Stimulated activated naive CD8-positive, alpha-beta T cell treated with anti-CD3 and anti-CD28 coated beads, Interleukin-15, Interleukin-2, amounts not matched to agents 100 U/mL and 50 U/mL, for 24 hours (primary cell): ENCODE measurements at places on chromosomes 7 and 10.

DNA sequence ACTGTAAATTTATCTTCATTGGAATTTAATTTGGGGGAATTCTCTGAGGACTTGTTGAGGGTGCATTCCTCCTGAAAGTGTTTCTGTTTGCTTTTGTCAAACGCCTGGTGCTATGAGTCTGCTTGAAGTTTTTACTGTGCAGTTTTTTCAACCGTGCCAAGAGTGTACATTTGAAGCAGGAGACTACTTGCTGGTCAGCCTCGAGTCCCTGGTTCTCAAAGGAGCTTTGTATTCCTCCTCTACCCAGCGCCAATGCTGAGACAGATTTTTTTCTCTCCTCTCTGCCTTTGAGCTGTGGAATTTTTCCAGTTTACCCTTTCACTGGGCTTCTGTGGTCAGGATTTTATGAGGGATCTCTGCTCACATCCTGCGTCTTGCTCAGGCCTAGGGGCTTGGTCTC is 62.1 kb downstream of the NPY start:
- no peak for DNase-seq

DNA sequence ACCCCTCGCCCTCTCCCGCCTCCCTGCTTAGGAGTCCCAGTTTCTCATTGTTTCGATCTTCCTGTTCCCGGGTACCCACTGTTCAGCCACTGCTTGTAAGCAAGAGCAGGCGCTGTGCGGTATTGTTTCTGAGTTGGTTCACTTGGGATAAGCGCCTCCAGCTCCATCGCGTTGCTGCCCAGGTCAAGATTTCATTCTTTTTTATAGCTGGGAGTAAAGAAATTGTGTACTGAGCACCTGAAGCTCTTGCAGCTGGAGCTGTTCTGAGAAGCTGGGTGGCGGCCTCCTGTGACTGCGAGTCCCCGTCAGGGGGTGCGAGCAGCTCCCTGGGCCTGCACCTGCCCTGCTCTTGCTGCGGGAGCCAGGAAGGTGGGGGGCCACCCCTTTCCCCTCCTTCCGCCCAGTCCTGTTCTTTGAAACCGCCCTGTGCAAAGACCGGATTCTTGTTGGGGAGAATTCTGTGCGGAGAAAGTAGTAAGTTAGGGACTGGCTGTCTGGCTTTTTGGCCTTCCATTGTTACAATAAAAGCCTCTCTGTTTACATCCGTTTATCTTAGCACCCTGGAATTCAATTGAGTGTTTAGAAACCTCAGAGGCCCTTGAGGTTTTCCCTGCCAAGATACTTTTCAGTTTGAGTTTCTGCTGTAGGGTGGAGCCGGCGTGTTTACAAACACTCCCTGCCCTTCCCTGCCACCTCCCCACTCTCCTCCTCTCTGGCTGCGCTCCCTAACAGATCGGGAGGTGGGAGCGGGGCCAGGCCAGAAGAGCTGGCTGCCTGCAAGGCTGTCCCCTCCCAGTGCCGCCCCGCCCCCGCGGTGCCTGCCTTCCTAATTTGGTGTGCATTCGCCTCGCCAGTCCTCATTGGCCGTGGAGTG is 30.8 kb upstream of the AP5Z1 start:
- DNase-seq = peak; percentile 80

DNA sequence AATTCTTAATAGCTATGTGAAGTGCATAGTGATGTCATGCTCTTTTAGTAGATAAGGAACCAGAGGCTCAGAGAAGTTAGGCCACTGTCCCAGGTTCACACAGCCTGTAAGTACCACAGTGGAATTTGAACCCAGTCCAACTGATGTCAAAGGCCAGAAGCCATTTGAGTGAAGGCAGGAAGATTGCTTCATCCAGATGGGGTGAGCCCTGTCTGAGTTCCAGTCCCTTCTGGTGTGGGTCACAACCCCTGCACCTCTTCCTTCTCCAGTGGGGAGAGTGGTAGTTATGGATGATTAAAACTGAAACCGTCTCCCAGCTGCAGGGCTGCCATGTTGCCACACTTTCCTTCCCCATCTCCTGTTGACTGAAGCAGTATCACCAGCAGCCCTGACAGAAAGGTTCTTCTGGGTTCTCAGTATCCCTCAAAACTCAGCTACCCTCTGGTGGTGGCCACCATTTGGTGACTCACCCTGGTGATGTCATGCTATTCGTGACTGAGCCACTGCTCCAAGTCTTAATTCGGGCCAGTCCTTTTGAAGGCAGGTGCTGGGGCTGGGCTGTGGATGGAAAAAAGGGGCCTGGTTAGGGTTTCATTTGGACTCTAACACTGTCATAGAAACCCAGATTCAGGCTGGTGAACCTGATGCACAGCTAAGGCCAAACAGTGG is 1.5 kb upstream of the C10orf95 start:
- DNase-seq = peak; percentile 83

GRCh38 chr7:78635026-78635793 is 818.3 kb downstream of the MAGI2 start:
- no peak for DNase-seq

DNA sequence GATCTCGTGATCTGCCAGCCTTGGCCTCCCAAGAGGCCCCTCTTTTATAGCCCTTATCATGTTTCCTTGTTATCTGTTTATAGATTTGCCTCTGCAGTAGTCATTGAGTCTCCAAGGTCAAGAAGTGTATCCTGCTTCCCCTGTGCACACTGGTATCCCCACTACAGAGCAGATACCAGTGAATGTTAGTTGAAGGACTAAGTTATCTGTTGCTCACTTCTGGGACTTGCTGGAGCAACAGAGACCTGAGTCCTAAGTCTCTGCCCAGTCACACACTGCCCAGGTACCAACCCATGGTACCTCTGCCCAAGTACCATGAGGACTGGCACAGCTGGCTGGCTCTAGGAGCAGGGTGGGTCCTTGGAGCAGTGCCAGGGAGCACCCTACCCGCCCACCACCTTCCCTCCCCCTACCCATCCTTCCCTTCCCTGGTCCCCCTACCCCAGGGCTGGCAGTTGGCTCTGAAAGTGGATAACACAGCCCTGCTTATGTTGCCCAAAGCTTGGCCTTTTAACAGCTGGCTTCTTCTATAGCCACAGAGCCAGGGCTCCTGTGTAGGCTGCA is 26.5 kb upstream of the PDCD4 start:
- peak; percentile 2 for DNase-seq

GRCh38 chr10:88538048-88538447 is 45.1 kb downstream of the RNLS start:
- no peak for DNase-seq

DNA sequence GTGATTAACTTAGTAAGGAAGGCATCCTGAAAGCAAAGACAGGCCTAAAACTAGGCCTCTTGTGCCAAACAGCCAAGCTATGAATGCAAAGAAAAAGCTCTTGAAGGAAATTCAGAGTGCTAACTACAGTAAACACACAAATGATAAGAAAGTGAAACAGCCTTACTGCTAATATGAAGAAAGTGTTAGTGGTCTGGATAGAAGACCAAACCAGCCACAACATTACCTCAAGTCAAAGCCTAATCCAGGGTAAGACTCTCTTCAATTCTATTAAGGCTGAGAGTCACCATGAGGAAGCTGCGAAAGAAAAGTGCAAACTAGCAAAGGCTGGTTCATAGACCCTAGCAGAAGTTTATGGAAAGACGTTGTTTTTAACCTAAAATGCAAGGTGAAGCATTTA is 66.0 kb downstream of the IPMK start:
- no peak for DNase-seq

DNA sequence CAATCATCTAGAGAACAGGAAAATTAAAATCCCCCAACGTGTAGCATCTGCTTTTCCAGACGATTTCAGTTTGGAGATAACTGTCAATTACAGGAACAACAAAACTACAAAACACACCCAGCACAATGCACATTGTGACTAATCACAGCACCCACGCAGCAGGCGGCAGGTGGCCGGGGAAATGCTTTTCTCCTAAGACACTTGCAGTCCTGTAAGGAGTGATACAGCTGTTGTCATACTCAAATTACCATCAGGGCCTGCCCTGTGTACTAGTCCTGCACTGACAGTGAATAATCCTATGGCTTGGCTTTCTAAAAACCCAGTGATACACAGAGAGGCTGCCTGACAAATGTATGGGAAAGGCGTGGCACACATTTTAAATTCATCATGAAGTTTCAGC is 37.8 kb downstream of the COBL start:
- no peak for DNase-seq
